Kidney capillary endothelial cell (primary cell): ENCODE measurements at places on chromosomes 7 and 10.

DNA sequence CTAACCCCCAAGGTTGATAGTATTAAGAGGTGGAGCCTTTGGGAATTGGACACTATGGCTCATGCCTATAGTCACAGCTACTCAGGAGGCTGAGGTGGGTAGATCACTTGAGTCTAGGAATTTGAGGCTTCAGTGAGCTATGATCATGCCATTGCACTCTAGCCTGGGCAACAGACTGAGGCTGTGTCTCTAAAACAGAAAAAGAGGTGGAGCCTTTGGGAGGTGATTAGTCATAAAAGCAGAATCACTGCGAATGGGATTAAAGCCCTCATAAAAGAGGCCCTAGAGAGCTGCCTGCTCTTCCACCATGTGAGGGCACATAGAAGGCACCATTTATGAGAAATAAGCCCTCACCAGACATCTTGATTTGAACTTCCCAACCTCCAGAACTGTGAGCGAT lies 81.9 kb downstream of the SKAP2 start:
- DNase-seq, result no peak

GRCh38 chr7:23523486-23524075 lies 8.2 kb downstream of the TRA2A start:
- no peak for DNase-seq

GRCh38 chr7:135742371-135742770 lies 6.2 kb downstream of the FAM180A start:
- DNase-seq, result no peak

DNA sequence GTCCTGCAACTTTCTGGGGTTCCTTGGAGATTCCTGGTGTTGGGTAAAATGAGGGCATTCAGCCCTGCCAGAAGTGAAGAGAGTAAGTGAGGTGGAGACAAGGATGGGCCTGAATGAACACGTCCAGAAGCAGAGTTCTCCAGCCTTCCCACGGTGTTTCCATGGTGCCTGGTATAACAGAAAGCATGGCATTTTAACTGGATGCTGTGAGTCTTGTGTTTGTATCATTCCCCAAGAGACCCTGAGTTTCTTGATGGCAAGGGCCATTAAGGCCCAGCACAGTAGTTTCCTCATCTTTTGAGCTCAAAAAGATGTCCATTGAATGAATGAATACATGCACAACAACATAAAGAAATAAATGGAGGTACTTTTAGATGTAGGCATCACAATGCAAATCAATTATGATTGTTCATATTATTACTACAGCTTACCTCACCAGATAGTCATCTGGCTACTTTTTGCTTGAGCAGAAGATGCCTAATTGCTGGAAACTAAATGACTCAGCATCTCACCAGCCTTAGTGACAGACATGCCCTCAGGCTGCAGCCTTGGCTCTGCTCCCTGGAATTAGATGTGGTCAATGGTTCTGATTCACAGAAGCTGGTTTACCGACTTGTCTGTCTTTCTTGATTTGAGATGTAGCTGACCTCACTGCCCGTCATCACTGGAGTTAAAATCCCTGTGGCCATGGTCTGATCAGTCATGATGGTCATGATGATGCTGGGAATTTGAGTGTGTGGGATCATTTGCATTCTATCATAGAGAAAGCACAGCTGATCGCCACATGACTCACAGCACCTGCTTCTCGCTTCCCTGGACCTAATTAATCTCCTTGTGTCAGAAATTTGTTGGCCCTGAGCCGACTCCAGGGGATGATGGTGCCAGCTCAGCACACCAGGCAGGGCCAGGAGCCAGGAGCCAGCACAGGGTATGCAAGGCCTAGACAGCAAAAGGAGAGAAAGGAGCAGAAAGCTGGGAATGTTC lies 83.9 kb downstream of the CXCL12 start:
- DNase-seq, result peak; percentile 28

- DNase-seq, result no peak
These were observed 257.3 kb upstream of the AKR1E2 start for GRCh38 chr10:4568731-4569130.
